ENCODE measurements at places on chromosomes 4 and X.

GRCh38 chr4:114085611-114086345 lies 106.3 kb upstream of the ARSJ start:
- DNase-seq: no peak

- no peak for DNase-seq
Measured at GRCh38 chr4:137644201-137644600, 111.9 kb upstream of the PCDH18 start.

GRCh38 chrX:53422086-53422860 lies at the start of gene SMC1A:
Gene SMC1A, minus strand, starts transcription at chrX:53422654. Its CDS starts 54 bp downstream, at chrX:53422600.
- peak; percentile 94 for DNase-seq

DNA sequence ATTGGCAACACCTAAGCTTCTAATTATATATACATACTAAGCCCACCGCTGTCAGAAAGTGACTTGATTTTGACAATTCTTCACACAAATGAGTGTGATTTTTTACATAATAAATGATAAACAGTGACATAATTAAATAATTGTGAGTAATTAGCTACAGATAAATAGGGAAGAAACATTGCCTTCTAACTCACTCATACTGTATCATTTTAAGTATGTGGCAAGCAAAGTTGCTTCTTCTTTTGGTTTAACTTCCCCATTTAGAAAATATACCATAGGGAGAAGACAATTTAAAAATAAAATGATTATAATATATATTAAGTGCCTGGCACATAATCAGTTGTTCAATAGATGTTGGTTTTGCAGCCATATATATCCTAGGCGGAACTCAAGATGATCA lies 644.2 kb downstream of the FSTL5 start:
- DNase-seq: no peak

DNA sequence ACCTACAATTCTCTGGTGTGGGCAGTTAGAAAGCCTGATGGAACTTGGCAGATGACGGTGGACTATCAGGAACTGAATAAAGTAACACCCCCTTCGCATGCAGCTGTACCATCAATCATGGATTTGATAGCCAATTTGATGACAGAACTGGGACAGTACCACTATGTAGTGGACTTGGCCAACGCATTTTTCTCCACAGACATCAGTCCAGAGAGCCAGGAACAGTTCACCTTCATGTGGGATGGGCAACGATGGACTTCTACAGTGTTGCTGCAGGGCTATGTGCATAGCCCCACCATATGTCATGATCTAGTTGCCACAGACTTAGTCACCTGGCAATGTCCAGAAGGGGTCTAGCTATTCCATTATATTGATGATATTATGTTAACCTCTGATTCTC lies 54.5 kb upstream of the CCDC149 start:
- DNase-seq: no peak

Measured in nephron progenitor cell (in vitro differentiated cells).